ENCODE measurements at places on chromosomes 7 and 10.

DNA sequence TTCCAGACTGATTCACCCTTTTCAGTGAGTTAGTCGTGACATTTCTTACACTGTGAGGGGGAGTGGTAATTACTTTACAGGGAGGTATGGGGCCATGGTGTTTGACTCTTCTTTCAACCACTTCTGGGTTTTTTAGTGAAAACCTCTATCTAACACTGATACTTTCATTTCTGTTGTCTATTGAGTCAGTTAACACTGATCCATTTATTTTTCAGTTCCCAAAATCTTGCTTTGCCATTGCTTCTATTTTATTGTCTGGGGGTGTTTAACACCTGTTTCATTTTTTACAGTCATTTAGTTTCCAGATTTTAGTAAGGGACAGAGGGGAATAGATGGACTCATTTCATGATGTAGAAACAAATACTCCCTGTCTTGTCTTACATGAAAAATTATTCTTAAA, 61.5 kb downstream of the HELLS start:
- no peak for DNase-seq

- no peak for DNase-seq
Measured at GRCh38 chr7:142231716-142232115, 26.1 kb downstream of the PRSS58 start.

DNA sequence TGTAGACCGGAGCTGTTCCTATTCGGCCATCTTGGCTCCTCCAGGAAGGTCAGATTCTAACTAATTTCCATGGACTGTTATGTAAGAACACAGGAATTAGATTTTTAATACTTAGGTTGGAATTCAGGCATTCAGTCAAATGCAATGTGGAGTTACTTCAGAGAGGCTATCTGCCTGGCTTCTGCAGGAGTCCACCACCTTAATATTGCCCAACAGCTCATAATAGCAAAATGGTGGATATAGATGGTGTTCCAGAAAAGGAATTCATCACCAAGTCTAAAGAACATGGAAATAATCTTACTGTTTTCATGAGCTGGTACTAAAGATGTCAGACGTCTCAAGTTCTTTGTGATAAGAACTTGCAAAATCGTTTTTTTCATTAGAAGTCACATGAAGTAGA, 39.5 kb downstream of the CRHR2 start:
- DNase-seq: no peak

DNA sequence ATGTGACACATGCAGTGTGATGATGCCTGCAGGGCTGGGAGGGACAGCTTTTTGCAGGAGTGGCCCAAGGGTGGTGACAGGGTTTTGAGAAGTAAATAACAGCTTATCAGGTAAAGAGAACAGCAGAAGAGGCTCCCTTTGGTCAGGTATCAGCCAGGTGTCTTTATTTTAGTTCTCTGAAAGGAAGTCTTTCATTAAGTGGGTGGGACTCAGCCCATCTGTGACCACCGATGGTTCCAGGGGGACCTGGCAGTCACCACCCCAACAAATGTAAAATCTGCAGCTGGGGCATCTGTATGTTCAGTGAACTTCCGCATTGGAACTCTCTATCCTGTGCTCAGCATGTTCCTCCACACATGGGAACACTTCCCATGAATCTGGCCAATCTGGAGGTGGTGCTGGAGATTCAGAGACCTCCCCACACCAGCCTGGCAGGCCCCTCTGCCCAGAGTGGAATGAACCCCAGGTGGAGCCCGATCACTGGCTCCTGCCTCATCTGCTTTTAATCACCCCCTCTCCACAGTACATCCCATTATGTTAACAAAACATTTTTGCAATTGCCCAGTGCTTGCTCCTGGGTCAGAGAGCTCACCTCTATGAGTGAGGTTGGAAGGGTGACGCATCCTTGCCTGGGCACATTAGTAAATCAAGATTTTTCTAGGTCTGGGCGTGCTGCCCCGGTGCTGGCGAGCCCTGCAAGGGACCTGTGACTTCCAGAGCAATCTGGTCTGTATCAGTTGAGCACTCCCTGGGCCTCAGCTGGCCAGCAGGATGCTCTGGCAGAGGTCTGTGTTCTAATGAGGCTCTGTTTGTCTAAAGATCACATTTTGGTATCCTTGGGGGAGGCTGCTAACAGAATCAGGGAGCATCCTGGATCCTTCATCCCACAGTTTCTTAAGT, 140.4 kb upstream of the GDF10 start:
- DNase-seq: no peak

DNA sequence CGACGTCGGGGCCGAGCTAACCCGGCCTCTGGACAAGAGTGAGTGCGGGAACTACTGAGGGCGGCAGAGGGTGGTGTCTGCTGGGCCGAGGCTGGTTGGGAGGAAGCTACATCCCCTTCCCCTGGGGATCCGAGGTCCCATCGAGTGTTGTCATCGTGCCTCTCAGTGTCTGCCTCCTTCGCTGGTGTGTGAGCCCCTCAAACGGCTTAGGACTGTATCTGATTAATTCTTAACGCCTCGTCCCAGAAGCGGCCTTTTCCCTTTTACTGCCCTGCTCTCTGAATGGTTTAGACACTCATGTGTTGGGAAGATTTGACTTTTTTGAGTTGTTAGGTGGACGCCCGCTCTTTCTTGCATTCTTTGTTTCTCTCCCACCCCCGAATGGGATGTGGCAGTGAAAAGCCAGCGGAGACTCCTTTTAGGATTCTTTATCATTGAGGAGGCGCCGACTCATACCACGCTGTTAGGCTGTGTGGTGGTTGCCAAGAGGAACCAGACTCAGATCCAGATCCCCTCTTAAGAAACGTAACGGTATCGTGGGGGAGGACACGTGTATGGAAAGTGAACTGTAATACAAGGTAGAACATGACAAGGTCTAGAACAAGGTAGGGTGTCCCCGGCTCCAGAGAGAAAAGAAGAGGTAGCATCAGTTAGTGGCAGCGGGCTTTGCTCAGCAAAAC, 631 bp downstream of the SUPV3L1 start:
- DNase-seq: no peak

- DNase-seq: no peak
Measured at GRCh38 chr10:102375867-102376266, 19.6 kb upstream of the NFKB2 start.

- no peak for DNase-seq
Measured at GRCh38 chr10:1375346-1376170, 319.4 kb downstream of the WDR37 start.

DNA sequence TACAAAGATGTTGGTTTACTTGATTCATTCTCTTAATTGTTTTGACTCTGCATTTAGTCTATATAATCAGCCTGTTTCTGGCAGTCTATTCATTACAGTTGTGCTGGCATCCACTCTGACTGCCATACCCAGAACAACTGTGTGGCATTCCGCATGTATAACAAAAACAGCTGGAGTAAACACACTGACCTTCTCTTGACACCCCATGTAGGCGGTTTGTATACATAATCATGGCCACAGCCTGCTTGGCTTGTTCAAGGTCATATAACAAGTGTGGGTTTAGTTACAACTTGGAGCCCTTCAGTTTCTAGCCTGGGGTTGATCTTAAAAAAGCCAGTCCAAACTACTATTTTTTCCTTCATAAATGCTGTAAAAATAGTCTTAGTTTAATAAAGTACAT, 70.9 kb downstream of the MBL2 start:
- no peak for DNase-seq

GRCh38 chr7:82704121-82704520, 260.5 kb upstream of the CACNA2D1 start:
- DNase-seq: no peak

DNA sequence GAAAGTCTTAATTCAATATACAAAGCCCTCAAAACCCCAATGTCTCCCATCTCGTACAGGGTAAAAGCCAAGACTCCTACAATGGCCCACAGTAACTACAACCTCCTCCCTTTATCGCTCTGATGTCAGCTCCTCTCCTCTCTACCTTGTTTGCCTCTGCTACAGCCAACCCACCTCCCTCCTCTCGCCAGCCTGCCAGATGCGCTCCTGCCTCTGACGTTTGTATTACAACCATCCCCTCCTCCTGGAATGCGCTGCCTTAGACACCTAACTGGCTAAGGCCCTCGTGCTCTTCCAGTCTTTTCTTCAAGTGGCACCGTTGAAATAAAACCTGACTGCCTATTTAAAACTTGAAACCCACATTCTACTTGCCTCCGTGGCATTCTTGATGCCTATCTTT, 115.3 kb upstream of the MYO3A start:
- DNase-seq: no peak

Data from DMS 273 treated with DMSO at 0.1 percent for 48 hours (cell line).